ENCODE measurements at places on chromosomes 1 and 21.
A peak's percentile ranks its signal among the peaks of the same experiment; 100 is the strongest.

- no peak overlapping the region for H3K4me3 ChIP-seq
- no peaks in the 10 kb centered on the region for H3K27me3 ChIP-seq
- H3K27ac ChIP-seq: no peak overlapping the region
Observed at GRCh38 chr1:13826009-13826408, 126.0 kb downstream of the PRDM2 start.

DNA sequence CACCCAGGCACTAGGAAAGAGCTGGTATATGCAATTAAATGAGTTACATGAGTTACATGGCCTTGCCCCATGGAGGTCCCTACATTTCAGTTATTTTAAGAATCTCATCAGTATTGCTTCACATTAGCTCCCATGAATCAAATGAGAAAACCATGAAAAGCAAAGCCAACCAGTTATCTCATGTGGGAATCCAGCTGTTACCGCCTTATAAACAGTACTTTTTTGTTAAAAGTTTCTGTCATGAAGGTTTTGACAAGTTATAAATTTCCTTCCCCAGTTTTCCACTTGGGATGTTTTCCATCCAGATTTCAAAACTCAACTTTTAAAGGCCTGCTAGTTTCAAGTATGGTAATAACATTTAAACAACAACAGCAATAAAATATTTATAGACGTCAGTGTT is 544.8 kb downstream of the NUF2 start:
- no peaks in the 10 kb centered on the region for H3K4me1 ChIP-seq
- no peaks in the 10 kb centered on the region for H3K36me3 ChIP-seq
- no peak for DNase-seq
- no peak overlapping the region for H3K4me3 ChIP-seq

GRCh38 chr1:196403803-196404690 is 204.2 kb downstream of the KCNT2 start:
- H3K27me3 ChIP-seq: no peaks in the 10 kb centered on the region
- no peak overlapping the region for H3K4me3 ChIP-seq
- DNase-seq: no peak
- H3K36me3 ChIP-seq: no peaks in the 10 kb centered on the region

- DNase-seq: no peak
- H3K27me3 ChIP-seq: no peaks in the 10 kb centered on the region
- peak overlapping the region; percentile 89 for H3K4me3 ChIP-seq
Observed at GRCh38 chr1:26829184-26829911, 2.9 kb downstream of the ZDHHC18 start.

DNA sequence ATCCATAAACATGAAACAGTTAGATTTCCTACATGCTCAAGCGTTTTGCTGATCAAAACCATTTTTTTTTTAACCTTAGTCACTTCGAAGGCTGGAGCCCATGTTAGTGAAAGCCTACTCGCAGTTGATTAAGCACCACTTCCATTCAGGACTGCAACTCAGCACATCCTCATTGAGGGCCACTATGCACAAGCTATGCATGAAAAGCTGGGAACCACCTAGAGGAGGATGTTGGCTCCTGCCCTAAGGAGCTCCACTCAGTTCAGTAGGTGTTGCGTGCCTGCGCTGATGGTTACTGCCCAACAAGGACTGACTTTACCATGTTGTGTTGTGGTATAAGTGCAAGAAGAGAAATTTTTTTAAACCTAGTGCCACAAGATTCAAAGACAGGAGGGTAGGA is 181.4 kb upstream of the L1TD1 start:
- peaks cover 8% of the 10 kb centered on the region for H3K36me3 ChIP-seq
- no peaks in the 10 kb centered on the region for H3K4me1 ChIP-seq
- no peak for DNase-seq
- H3K4me3 ChIP-seq: no peak overlapping the region
- H3K27ac ChIP-seq: no peak overlapping the region
- H3K27me3 ChIP-seq: no peaks in the 10 kb centered on the region

- peaks cover 15% of the 10 kb centered on the region for H3K27me3 ChIP-seq
- H3K4me1 ChIP-seq: no peaks in the 10 kb centered on the region
- H3K4me3 ChIP-seq: no peak overlapping the region
Observed at GRCh38 chr1:178412400-178412770, 84.4 kb downstream of the CLEC20A start.

GRCh38 chr1:61213245-61214011 is 131.1 kb downstream of the NFIA start:
- no peaks in the 10 kb centered on the region for H3K27me3 ChIP-seq
- DNase-seq: no peak
- H3K4me3 ChIP-seq: no peak overlapping the region

- H3K4me3 ChIP-seq: no peak overlapping the region
- peaks cover 20% of the 10 kb centered on the region for H3K4me1 ChIP-seq
- H3K27ac ChIP-seq: no peak overlapping the region
- H3K36me3 ChIP-seq: peaks cover 7% of the 10 kb centered on the region
- no peaks in the 10 kb centered on the region for H3K27me3 ChIP-seq
- DNase-seq: no peak
Observed at GRCh38 chr1:2163205-2163604, 31.4 kb downstream of the FAAP20 start.

GRCh38 chr1:236515443-236515958 is 8.3 kb upstream of the LGALS8 start:
- no peak overlapping the region for H3K4me3 ChIP-seq
- no peak for DNase-seq
- peaks cover 3% of the 10 kb centered on the region for H3K36me3 ChIP-seq
- H3K27ac ChIP-seq: peak overlapping the region; percentile 89
